Osteoblast (primary cell): ENCODE measurements at places on chromosomes 6 and 20. TPM values are rescaled to one million over a fixed set of nuclear protein-coding genes. Genes with fewer than 3 reads are reported as not detected.
A peak's percentile ranks its signal among the peaks of the same experiment; 100 is the strongest.

Gene ZBTB24
- total RNA-seq: 8.7 and 10.9 TPM in 2 replicates

Gene PRR18
- total RNA-seq: 0.29 TPM in 1 of 2 replicates, not detected in the other

Gene ADTRP
- 0.72 and 1.2 TPM in 2 replicates for total RNA-seq

Gene MBOAT1
- 0.88 and 1.4 TPM in 2 replicates for total RNA-seq

Gene CYP39A1
- total RNA-seq: 4.1 and 4.3 TPM in 2 replicates

Gene TCF15
- not detected in 2 replicates for total RNA-seq

Gene CASS4
- total RNA-seq: under 0.01 TPM in 2 replicates

Gene HLA-DQA2
- not detected in 2 replicates for total RNA-seq

Gene PNLDC1
- total RNA-seq: 0.29 TPM in 1 of 2 replicates, not detected in the other

Gene LAMA4
- total RNA-seq: 260 and 456 TPM in 2 replicates

Gene LRRN4
- not detected in 2 replicates for total RNA-seq

Gene MKKS
- total RNA-seq: 7.6 and 8.8 TPM in 2 replicates

Gene CTAGE9
- not detected in 2 replicates for total RNA-seq

Gene SYNDIG1
- total RNA-seq: 2.2 and 3.2 TPM in 2 replicates

Gene EPHA7
- 0.29 TPM in 1 of 2 replicates, not detected in the other for total RNA-seq

Gene CYP21A2
- under 0.01 and 0.72 TPM in 2 replicates for total RNA-seq

Gene PTK6
- total RNA-seq: under 0.01 TPM in 1 of 2 replicates, not detected in the other

GRCh38 chr20:25457886-25458680 lies 50.6 kb downstream of the GINS1 start:
- no peaks in the 10 kb centered on the region for H3K4me1 ChIP-seq
- no peak overlapping the region for H3K27ac ChIP-seq
- DNase-seq: peak; percentile 36
- H3K4me3 ChIP-seq: no peak overlapping the region

- no peaks in the 10 kb centered on the region for H3K27me3 ChIP-seq
- H3K36me3 ChIP-seq: no peaks in the 10 kb centered on the region
- H3K4me3 ChIP-seq: no peak overlapping the region
- H3K27ac ChIP-seq: no peak overlapping the region
Measured at GRCh38 chr20:54295686-54296085, 87.8 kb downstream of the PFDN4 start.

- DNase-seq: no peak
- peaks cover 10% of the 10 kb centered on the region for H3K4me1 ChIP-seq
- H3K36me3 ChIP-seq: no peaks in the 10 kb centered on the region
- H3K27me3 ChIP-seq: no peaks in the 10 kb centered on the region
Measured at GRCh38 chr6:15403094-15403755, 157.4 kb downstream of the JARID2 start.

GRCh38 chr6:37524025-37524969 lies 24.6 kb upstream of the CCDC167 start:
- no peaks in the 10 kb centered on the region for H3K36me3 ChIP-seq
- H3K4me3 ChIP-seq: no peak overlapping the region
- peaks cover 11% of the 10 kb centered on the region for H3K4me1 ChIP-seq
- H3K27ac ChIP-seq: no peak overlapping the region
- DNase-seq: peak; percentile 93

DNA sequence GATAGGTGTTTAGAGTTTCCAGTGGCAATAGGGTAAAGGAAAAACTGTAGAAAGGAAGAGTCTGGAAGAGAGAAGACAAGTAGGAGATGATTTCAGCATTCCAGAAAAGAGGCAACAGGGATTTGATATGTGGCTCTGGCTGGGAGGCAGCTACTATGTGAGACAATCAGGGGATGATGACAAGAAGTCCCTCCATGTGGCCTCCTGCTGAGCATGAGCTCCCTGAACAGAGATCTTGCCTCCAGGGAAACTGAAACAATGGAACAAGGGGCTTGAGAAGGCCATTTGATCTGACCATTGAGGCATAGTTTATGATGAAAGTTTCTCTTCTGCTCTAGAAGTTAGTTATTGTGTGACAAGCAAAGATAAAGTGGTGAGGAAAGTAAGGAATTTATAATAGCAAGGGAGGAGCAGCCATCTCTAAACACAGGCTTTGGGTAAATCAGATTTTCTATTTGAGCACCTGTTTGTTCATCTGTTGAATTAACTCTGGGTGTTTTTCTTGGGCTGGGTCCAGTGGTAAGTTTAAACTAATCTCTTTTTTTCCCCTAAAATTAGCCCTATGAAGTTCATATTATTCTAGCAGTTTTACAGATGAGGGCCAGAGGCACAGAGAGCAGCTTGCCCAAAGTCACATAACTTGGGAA lies 3.0 kb upstream of the GPX5 start:
- no peaks in the 10 kb centered on the region for H3K36me3 ChIP-seq
- DNase-seq: no peak
- H3K4me3 ChIP-seq: no peak overlapping the region

GRCh38 chr20:8330785-8331695 lies 199.0 kb downstream of the PLCB1 start:
- no peaks in the 10 kb centered on the region for H3K36me3 ChIP-seq
- H3K4me3 ChIP-seq: no peak overlapping the region
- H3K4me1 ChIP-seq: no peaks in the 10 kb centered on the region
- H3K27me3 ChIP-seq: no peaks in the 10 kb centered on the region
- DNase-seq: no peak
- H3K27ac ChIP-seq: no peak overlapping the region

DNA sequence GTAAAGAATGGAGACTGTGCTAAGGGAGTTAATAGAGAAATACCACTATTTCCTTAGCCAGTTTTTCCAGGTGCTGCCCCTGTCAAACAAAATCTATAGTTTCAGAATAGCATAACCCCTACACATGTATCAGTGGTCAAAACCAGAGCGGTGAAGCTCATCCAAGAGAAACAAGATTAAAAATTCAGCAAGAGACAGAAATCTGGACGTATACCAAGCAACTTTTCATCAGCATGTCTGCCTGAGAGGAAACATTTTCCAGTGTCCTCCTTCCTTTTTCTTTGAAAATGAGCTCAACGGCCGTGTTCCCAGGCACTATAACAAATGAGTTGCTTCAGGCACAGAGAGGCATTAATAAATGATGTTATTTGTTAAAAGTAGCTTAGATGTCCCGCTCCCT lies 416.5 kb downstream of the BCKDHB start:
- DNase-seq: no peak
- peaks cover 19% of the 10 kb centered on the region for H3K4me1 ChIP-seq

- no peak overlapping the region for H3K4me3 ChIP-seq
- H3K4me1 ChIP-seq: no peaks in the 10 kb centered on the region
- no peaks in the 10 kb centered on the region for H3K27me3 ChIP-seq
- DNase-seq: no peak
- peaks cover 68% of the 10 kb centered on the region for H3K36me3 ChIP-seq
Measured at GRCh38 chr20:2460752-2461424, 9.7 kb downstream of the SNRPB start.

DNA sequence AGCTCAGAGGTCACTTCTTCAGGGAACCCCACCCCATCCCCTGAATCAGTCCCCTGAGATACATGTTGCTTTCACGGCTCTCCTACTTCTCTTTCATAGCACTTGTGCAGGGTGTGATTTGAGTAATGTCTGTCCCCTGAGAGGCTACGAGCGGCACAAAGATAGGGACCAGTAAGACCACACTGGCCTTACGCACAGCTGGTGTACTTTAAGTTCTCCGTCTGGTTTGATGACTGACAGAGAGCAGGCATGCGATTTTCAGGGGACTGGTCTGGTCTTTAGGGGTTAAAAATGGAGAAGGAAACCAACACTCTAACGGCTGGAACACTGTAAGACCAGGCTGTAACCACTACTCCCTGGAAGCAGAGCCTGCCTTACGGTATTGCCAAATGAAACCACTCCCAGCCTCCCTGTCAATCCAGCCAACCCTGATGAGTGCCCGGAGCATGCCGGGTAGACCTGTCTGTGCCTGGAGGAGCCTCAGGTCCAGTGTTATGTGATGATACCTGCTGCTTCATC lies 47.1 kb downstream of the ELMO2 start:
- no peak overlapping the region for H3K4me3 ChIP-seq
- DNase-seq: peak; percentile 82
- no peaks in the 10 kb centered on the region for H3K27me3 ChIP-seq

GRCh38 chr6:137866200-137866913 lies 702 bp upstream of the TNFAIP3 start:
- peak; percentile 87 for DNase-seq
- no peaks in the 10 kb centered on the region for H3K27me3 ChIP-seq
- peak overlapping the region; percentile 75 for H3K4me3 ChIP-seq
- H3K4me1 ChIP-seq: peaks cover 35% of the 10 kb centered on the region

- H3K27ac ChIP-seq: peak overlapping the region; percentile 75
- no peaks in the 10 kb centered on the region for H3K36me3 ChIP-seq
- H3K4me1 ChIP-seq: peaks cover 43% of the 10 kb centered on the region
- no peak overlapping the region for H3K4me3 ChIP-seq
- DNase-seq: peak; percentile 88
Measured at GRCh38 chr20:44601801-44602204, 19.4 kb downstream of the PKIG start.

GRCh38 chr20:10897336-10897735 lies 223.5 kb upstream of the JAG1 start:
- H3K4me1 ChIP-seq: no peaks in the 10 kb centered on the region
- no peak for DNase-seq
- H3K4me3 ChIP-seq: no peak overlapping the region
- no peak overlapping the region for H3K27ac ChIP-seq
- no peaks in the 10 kb centered on the region for H3K36me3 ChIP-seq

- H3K27me3 ChIP-seq: no peaks in the 10 kb centered on the region
- peaks cover 12% of the 10 kb centered on the region for H3K4me1 ChIP-seq
- no peak overlapping the region for H3K4me3 ChIP-seq
Measured at GRCh38 chr6:39416026-39416425, 93.5 kb upstream of the KCNK16 start.

- no peaks in the 10 kb centered on the region for H3K4me1 ChIP-seq
- H3K27me3 ChIP-seq: peaks cover 12% of the 10 kb centered on the region
- no peak overlapping the region for H3K27ac ChIP-seq
- H3K36me3 ChIP-seq: no peaks in the 10 kb centered on the region
Measured at GRCh38 chr20:23195636-23196035, 109.5 kb upstream of the CD93 start.

GRCh38 chr20:54587408-54587807 lies 112.0 kb downstream of the DOK5 start:
- no peaks in the 10 kb centered on the region for H3K4me1 ChIP-seq
- H3K36me3 ChIP-seq: no peaks in the 10 kb centered on the region
- H3K27me3 ChIP-seq: no peaks in the 10 kb centered on the region

- H3K27me3 ChIP-seq: no peaks in the 10 kb centered on the region
- peaks cover 14% of the 10 kb centered on the region for H3K4me1 ChIP-seq
- no peaks in the 10 kb centered on the region for H3K36me3 ChIP-seq
- H3K27ac ChIP-seq: no peak overlapping the region
- peak; percentile 67 for DNase-seq
Measured at GRCh38 chr6:34585512-34586061, 29.5 kb upstream of the SPDEF start.

DNA sequence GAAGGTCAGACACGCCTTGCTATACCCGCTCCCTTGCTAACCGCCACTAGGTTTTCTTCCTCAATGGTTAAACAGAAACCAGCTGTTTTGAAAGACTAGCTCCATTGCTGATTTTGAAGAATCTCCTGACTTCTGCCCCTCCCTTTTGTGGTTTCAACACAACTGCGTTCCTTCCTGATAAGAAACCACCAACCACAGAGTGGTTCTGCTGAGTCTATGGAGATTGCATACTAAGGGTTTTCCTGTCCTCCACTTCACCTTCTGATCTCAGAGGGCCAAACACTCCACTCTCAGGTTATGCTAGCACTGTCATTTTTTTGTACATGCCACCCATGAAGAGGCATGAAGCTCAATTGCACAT lies 207.9 kb downstream of the MYLK4 start:
- H3K27me3 ChIP-seq: peaks cover 33% of the 10 kb centered on the region
- H3K4me1 ChIP-seq: peaks cover 9% of the 10 kb centered on the region
- DNase-seq: no peak
- no peaks in the 10 kb centered on the region for H3K36me3 ChIP-seq
- no peak overlapping the region for H3K27ac ChIP-seq

GRCh38 chr6:3850451-3851203 lies 1.5 kb downstream of the FAM50B start:
- H3K27ac ChIP-seq: no peak overlapping the region
- no peaks in the 10 kb centered on the region for H3K36me3 ChIP-seq
- no peaks in the 10 kb centered on the region for H3K27me3 ChIP-seq
- peak; percentile 48 for DNase-seq
- H3K4me1 ChIP-seq: peaks cover 23% of the 10 kb centered on the region

- no peak overlapping the region for H3K27ac ChIP-seq
- H3K4me3 ChIP-seq: no peak overlapping the region
- H3K36me3 ChIP-seq: peaks cover 35% of the 10 kb centered on the region
- DNase-seq: no peak
- H3K27me3 ChIP-seq: no peaks in the 10 kb centered on the region
Measured at GRCh38 chr20:59040667-59041066, 1.9 kb downstream of the PRELID3B start.

- H3K27ac ChIP-seq: no peak overlapping the region
- peak; percentile 39 for DNase-seq
- peaks cover 16% of the 10 kb centered on the region for H3K4me1 ChIP-seq
- no peak overlapping the region for H3K4me3 ChIP-seq
- no peaks in the 10 kb centered on the region for H3K27me3 ChIP-seq
- H3K36me3 ChIP-seq: no peaks in the 10 kb centered on the region
Measured at GRCh38 chr6:14079433-14079832, 38.1 kb upstream of the CD83 start.

DNA sequence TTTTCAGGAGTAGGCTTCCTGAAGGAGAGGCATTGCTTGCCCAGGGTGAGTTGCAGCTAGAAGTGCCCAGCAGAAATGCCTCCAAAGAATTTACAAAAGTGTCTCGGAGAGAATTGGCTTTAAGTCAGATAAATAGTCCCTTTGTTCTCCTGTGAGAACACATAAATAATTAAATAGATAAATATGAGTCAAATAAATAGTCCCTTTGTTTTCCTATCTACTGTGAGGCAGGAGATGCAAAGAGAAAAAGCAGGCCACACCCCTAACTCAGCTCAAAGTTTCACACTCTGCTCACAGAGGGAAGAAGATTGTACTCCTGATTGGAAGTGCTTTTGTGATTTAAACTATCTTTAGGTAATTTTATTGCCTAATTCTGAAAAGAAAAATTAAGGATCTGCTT lies 180.7 kb upstream of the PRSS16 start:
- no peak overlapping the region for H3K27ac ChIP-seq
- DNase-seq: no peak
- no peaks in the 10 kb centered on the region for H3K4me1 ChIP-seq
- H3K27me3 ChIP-seq: no peaks in the 10 kb centered on the region

DNA sequence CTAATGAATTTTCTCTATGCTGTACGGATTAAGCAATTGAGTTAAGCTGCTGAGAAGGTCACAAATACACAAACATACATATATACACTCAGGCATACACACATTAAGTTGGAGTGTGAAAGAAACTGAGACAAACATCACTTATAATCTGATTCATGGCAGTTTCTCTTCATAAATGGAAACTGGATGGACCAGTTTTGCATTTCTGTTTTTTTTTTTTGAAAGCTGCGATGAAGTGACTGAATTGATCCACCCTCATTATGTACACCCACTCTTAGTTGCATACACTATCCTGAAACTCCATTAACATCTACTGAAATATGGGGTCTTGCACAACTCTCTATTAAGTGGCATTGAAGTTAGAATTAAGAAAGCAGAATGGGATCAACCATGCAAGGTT lies 32.9 kb upstream of the TENT5A start:
- no peaks in the 10 kb centered on the region for H3K36me3 ChIP-seq
- no peak overlapping the region for H3K4me3 ChIP-seq
- no peaks in the 10 kb centered on the region for H3K27me3 ChIP-seq
- DNase-seq: no peak
- peaks cover 14% of the 10 kb centered on the region for H3K4me1 ChIP-seq
- H3K27ac ChIP-seq: no peak overlapping the region

GRCh38 chr6:156647991-156648390 lies 129.2 kb upstream of the ARID1B start:
- no peaks in the 10 kb centered on the region for H3K27me3 ChIP-seq
- H3K27ac ChIP-seq: no peak overlapping the region
- no peak for DNase-seq
- no peaks in the 10 kb centered on the region for H3K4me1 ChIP-seq
